NCI-H226 (cell line): ENCODE measurements at places on chromosomes 16 and 17.

GRCh38 chr16:20954574-20954973 lies 54.0 kb downstream of the LYRM1 start:
- no peak for DNase-seq

- DNase-seq: no peak
These were observed 1386.5 kb upstream of the CDH8 start for GRCh38 chr16:63422715-63423114.

- DNase-seq: no peak
These were observed 39.7 kb downstream of the MRTFB start for GRCh38 chr16:14110728-14111251.

- no peak for DNase-seq
These were observed 484.6 kb downstream of the KIF2B start for GRCh38 chr17:54307351-54307750.

GRCh38 chr17:48374650-48375230 lies 55.3 kb downstream of the SKAP1 start:
- no peak for DNase-seq

- no peak for DNase-seq
These were observed 201.5 kb downstream of the SPECC1 start for GRCh38 chr17:20210614-20211013.

GRCh38 chr16:12354296-12354833 lies 377.8 kb downstream of the SNX29 start:
- no peak for DNase-seq

DNA sequence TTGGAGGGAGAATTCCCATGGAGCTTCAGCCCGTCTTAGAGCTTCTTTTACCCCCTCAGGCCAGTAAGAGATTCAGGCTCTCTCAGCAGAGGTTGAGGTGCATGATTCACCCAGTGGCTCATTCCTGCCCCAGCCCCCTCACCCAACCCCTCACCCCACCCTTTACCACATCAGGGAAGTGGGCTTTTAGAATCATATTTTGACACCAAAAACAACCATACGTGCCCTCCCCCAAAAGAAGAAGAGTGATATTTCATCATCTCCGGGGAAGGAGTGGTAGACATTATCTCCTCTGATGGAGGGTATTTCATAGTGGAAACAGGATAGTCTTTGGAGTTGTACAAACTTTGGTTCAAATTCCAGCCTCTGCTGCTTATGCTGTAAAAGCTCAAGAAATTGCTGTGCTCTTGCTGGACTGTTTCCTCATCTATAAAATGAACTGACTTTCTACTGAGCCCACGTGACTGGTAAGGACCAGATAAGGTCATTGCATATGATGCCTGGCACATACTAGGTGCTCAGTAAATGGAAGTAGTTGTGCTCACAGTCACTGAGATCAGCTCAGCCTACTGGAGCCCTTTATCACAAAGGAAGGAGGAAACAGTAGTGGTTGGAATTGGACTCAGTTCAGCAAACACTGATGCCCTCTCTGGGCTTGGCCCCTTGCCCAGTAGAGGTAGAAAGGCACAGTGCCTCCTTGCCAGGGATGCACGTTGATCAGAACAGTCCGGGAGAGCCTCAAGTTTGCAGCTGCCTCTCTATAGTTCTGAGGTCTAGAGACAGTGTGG lies 18.3 kb upstream of the CCL5 start:
- peak; percentile 86 for DNase-seq

DNA sequence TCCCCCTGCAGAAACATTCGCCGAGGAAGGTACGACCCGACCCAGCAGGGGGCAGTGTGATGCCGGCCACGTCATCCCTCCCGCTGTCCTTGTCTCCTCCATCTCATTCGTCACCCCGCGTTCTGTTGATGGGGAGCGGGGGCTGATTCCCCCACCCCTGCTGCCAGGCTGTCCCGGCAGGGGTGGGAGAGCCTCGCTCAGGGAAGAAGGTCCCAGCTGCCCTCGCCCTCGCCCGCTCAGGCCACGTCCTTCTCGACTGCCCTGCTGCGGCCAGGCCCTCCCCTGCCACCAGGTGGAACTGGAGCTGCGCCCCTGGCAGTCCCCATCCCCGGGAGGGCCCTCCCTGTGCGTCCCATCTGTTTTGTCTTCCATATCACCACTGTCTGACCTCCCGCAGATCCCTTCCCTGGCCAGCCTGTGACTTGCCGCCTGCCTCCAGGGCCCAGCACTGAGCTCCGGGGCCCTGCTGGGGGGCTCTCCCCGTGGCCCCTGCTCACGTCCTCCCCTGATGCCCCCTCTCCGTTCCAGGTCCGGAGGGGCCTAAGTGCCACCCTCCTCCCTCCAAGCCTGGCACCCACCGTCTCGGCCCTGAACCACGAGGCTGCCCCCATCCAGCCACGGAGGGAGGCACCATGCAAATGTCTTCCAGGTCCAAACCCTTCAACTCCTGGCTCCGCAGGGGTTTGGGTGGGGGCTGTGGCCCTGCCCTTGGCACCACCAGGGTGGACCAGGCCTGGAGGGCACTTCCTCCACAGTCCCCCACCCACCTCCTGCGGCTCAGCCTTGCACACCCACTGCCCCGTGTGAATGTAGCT lies 20.6 kb downstream of the ADAM11 start:
- DNase-seq: peak; percentile 52

DNA sequence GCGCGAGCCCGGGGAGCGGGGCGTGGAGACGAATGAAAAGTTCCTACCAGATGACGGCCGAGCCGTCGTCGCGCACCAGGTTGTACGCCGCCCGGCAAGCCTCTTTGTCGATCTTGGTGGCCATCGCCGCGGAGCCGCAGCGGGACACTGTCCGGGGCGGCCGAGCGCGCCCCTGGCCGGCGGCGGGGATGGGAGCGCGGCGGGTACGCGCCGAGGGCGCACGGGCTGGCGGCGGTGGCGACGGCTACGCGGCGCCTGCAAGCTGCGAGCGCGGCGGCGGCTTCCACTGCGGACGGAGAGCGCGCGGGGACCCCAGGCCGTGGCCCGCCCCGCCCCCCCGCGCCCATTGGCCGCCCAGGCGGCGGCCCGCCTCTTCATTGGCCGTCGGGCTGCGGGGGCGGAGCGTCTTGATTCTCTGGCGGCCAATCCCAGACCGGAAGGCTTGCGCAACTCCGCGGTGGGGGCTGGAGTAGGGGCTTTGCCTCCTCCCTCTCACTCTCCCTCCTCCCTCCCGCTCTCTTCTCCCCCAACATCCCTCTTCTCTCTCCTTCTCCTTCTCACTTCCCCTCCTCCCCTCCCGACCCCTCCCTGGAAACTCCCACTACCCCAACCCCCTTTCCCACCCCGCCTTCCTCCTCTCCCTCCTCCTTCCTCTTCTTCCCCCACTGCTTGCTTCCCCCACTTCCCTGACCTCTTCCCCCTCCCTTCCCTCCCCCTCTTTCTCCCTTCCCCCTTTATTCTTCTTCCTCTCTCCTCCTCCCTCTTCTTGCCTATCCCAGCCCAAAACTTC lies at the start of gene COTL1:
TSS of gene COTL1 (minus strand) at position 288 of the 790 bp plus-strand sequence. CDS start at position 124, 164 bp downstream.
- DNase-seq: peak; percentile 97
